ENCODE measurements at places on chromosomes 7 and 10.

- DNase-seq: no peak
These were observed 185.8 kb upstream of the TMEM106B start for GRCh38 chr7:12025246-12025645.

DNA sequence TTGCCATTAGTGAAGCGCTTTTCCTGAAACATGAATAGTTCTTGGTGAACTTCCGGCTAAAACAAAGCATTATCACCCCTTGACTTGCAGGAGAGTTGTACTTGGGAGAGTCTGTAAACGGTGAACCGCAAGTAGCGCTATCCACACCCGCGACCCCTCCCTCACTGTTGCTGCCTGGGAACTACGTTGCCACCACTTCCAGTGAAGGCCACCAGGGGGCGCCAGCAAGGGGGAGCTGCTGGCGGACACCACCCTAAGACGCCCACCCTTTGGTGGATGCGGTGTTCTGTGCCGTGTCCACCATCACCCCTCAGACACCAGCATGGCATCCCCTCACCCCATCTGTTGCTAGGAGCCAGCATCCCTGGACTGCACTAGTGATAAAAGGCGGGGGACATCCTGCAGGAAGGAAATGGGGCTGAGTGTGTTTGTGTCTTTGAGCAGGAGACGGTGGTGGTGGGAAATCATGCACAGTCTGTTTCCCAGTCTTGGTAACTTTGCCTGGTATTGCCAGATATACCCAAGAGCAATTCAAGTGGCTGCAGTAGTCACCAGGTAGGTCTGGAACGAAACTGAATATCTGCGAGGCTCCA, 298.2 kb downstream of the FRMD4A start:
- no peak for DNase-seq

GRCh38 chr10:119031496-119032059, 2.1 kb downstream of the NANOS1 start:
- DNase-seq: no peak

GRCh38 chr10:121864653-121865052, 63.2 kb downstream of the ATE1 start:
- DNase-seq: no peak

DNA sequence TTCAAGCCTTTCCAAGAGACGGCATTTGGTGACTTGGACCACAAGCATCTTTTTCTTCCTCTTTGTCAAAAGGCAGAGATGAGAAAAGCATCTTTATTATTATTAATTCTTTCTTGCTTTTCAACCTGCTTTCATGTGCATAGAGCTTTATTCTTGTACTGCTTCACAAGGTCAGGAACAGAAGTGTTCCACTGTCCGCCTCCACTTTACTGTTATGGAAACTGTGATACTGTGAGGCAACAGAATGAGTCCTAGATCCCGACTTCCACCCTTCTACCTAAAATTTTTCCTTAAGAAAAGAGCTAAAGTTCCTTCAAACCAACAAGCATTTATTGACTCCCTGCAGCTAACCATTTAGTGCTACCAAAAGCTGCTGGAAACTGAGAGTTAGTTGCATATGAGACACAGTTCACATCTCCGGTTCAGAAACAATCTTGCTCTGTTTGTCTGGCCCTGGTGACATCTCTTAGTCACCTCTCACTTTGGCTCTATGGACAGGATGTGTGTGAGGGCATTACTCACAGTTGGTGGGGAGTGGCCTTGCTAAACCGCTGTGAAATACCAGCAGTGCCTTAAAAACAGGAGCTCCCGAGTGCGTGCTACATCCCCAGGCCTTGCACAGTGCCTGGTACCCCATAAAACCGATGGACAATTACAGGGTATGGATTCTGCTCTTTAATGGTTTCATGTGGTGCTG, 77.1 kb upstream of the TRIL start:
- DNase-seq: peak; percentile 35

DNA sequence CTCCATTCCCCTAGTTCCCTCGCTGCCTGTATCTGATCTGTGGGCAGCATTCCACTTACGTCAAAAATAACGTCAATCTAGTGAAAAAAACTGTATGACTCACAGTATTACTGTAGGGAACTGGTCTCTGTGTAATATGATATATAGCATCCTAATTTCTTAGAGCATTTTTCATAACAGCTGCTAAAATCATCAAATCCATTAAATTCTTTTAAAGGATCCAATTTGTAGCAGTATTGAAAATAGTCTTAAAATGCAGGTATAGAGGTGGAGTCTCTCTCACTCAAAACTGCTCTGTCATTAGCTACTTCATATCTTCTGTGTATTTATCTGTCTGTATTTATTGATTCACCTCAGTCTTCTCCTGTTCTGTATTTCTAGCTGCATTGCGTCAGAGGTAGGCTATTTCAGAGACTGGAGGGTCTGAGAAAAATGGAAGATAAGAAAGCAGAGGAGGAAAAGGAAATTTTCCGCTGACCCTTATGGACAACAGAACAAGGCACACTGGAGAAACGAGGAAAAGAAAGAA, 59.9 kb downstream of the PON1 start:
- no peak for DNase-seq

DNA sequence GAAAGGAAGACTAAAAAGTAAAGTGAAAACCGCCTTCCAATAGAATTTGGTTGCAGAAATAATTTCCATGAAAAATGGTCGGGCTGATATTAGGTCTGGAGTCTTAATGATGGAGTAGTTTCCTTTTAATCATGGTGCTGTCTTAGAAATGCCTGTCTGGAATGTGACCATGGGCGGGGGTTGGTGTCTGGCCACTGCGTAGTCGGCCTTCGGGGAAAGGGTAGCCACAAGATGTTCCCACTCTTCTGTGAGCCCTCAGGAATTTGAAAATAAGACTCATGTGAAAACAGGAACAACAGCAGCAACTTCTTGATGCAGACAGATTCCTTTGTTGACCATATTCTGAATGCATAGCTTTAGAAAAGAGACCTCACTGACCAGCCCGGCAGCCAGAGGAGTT, 176.8 kb downstream of the KIAA1217 start:
- no peak for DNase-seq

GRCh38 chr7:132815696-132816311, 239.5 kb upstream of the PLXNA4 start:
- DNase-seq: no peak

GRCh38 chr10:118900617-118901016, 128.9 kb upstream of the NANOS1 start:
- no peak for DNase-seq

- DNase-seq: no peak
These were observed 93.7 kb downstream of the CFAP58 start for GRCh38 chr10:104447331-104447730.

- DNase-seq: no peak
These were observed 28.7 kb upstream of the AKR1C1 start for GRCh38 chr10:4934391-4934987.

DNA sequence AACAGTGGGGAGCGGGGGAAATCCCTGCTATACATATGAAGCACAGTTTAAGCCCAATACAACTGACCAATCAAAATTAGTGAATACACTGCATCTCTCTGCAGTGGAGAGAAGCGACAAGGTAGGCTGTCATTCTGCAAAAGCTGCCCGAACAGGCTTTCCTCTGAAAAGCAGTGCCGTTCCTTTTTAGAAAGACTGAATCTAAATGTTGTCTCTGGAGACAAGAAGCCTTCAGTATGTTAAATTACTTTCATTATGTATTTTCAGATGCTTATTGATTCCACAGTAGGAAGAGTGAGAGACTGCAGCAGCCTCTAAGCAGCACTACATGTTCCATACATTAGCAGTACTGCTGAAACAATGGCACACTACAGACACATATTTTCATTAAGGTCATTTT, at the start of gene GPR22:
Gene GPR22 (plus strand): TSS at position 129 of the 400 bp plus-strand sequence. CDS start 4,004 bp downstream, outside the sequence.
- no peak for DNase-seq

DNA sequence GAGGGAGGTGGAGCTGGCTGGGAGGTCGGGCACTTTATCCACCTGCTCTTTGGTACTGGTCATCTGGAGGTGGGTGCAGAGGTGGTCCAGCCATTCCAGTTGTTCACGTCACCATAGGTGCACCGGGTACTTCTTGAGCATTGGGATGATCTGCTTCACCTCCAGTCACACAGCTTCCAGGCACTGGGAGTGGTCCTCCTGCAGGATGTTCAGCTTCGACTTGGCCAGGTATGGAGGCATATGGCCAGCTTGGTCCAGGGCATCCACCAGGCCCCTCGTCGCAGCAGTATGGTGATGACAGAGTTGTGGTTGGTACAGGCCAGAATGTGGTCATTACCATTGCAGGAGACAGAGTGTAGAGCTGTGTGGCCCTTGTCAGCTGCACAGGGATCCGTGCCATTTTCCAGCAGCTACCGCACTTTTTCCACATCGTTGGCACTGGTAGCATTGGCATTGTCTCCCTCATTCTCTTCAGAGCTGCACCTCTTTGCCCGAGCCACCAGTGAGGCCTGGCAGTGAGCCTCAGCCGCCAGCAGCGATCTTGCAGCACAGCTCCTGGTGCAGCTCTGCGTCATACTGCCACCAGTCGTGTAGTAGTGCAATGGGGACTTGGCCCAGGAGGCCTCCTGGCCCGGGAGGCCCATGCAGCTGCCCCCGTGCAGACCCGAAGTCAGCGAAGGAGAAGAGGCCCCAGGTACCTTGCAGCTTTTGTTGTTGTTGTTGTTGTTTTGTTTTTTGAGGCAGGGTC, 150.9 kb downstream of the ZNF22 start:
- no peak for DNase-seq

DNA sequence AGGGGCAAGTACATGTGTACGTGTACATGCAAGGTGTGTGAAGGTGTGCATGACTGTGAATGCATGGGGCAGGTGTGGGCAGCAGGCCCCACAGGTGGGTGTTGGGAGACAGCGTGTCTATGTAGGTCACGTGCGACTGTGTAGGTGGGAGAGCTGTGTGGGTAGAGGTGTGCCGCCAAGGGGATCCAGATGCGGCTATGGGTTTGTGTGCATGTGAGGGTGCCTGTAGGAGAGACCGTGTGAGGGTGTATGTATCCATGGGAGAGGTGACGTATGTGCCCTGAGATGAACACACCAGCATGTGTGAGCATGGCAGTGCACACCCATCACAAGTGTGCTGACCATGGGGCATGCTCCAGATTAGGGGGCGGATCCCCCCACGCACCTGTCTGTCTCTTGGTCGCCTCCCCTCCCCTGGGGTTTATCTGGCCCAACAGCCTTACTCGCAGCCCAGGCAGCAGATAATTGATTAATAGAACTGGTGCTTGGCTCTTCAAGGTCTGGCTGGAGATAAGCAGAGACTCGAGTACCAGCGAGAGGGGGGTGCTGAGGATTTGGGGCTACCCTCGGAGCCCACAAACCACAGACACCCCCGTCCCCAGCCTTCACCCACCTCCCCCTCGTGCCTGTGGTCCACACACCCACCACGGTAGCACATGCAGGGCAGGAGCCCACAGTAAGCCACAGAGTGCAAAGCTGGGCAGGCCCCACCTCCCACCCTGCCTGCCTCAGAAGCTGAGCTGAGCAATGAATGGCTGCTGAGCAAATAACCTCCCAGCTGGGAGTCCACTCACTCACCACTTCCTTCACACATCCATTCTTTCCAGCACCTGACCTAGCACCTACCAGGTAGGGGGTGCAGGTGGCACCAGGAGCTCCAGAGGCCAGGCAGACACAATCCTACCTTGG, 41.4 kb upstream of the ZMIZ1 start:
- DNase-seq: no peak

- no peak for DNase-seq
These were observed 2.4 kb downstream of the UBE2H start for GRCh38 chr7:129950191-129950932.

- DNase-seq: no peak
These were observed 65.1 kb downstream of the ATXN7L1 start for GRCh38 chr7:105811189-105811847.

DNA sequence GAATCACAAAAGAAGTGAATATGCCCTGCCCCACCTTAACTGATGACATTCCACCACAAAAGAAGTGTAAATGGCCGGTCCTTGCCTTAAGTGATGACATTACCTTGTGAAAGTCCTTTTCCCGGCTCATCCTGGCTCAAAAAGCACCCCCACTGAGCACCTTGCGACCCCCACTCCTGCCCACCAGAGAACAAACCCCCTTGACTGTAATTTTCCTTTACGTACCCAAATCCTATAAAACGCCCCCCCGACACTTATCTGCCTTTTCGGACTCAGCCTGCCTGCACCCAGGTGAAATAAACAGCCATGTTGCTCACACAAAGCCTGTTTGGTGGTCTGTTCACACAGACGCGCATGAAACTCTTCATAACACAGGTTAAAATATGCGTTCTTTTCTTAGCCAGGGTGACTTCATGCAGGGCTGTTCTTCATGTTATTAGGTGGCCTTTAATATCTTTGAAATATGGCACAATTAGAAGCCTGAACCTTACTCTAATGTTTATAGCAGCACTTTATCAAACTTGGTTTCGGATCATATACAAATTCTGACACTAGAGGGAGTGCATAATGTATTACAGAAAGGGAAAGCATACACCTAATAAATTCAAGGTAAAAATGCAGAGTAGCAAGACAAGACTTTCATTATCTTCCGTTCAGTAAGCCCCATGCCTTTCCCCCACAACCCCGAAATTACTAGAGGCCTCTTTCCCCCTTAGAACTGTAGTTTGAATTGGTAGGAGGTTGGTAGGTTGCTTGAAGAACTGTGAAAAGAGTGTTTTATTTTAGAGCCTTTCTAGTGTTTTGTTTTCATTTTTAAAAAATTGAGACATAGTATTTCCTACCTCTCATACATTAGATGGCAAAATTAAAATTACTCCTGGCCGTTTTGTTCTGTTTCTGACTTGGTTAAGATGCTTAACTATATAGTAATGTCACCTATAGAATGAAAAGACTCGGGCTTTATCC, 117.9 kb downstream of the NPY start:
- no peak for DNase-seq

DNA sequence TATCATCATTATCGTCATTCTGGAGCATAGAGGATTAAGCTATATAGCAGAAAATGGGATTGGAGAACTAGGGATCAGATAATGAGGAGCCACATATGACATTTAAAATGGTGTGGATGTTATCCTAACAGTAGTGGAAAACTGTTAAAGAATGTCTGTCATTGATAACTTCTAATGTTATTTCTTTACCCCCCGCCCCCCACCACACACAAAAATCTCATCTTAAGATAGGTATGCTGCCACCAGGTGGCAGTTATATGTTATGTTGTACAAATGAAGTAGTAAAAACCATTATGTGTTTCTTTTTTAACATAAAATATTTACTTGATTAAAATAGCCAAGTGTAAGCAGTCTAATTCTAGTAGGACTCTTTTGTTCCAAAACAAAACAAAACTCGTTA, 13.0 kb downstream of the AKAP9 start:
- DNase-seq: no peak

Data from GM04503 (cell line).